ENCODE measurements at places on chromosomes 2 and 18.

- DNase-seq, result no peak
These were observed 68.6 kb downstream of the EXOC6B start for GRCh38 chr2:72757177-72757775.

DNA sequence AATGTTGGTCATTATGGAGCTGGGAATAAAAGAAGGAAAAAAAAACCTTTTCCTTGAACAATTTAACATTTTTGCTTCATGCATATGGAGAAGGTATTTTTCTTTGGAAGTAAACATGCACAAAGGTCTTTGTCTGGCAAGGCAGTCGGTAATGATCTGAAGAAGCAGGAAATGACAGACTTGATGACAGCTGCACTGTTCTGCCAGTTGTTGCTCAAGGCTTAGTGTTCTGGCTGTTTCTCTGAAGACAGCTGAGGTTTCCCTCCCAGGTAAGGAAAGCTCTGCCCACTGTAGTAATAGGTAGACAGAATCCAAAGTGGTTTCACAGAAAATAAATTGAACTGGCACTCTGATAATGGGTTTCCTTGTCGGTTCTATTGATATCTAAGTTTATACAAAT is 308.4 kb upstream of the GCFC2 start:
- DNase-seq, result no peak

- DNase-seq, result no peak
These were observed 96.8 kb downstream of the TAF4B start for GRCh38 chr18:26322890-26323653.

- no peak for DNase-seq
These were observed 1.2 kb downstream of the STK17B start for GRCh38 chr2:196170213-196170605.

DNA sequence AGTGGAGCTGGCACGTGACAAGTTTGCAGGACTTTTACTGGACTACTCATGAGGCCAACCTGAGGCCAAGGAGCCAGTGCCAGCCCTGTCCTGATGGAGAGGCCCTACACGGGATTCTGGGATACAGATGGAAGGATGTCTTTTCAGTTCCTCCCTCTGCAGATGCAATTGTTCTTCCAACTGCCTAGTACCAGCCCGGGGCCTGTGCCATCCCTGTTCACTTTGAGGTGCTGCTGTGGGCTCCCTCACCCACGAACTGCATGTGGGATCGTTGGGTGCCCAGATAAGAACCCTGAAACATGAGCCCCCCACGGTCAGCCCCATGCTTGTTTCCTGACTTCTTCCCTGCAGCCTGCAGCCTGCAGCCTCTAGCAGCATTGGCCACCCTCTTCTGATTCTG is 25.3 kb upstream of the LAPTM4A start:
- DNase-seq, result no peak

GRCh38 chr2:3236300-3237045 is 141.1 kb downstream of the EIPR1 start:
- DNase-seq, result no peak

DNA sequence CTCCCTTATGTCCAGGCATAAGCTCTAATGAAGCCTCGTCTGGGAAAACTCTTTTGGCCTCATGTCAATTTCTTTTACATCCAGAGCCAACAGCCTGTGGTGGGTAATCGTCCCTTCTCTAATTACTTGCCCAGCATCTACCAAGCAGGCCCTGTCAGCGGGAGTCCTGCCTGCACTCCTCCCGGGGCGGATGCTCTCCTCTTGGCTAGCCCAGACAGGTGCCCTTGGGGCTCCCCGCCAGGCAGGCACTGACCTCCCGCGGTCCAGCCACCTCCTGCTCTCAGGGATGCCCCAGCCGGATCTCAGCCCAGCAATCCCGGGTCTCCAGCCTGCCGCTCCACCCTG is 74.2 kb downstream of the NCAPH start:
- DNase-seq, result no peak

GRCh38 chr2:190367091-190367490 is 23.7 kb downstream of the INPP1 start:
- DNase-seq, result no peak

DNA sequence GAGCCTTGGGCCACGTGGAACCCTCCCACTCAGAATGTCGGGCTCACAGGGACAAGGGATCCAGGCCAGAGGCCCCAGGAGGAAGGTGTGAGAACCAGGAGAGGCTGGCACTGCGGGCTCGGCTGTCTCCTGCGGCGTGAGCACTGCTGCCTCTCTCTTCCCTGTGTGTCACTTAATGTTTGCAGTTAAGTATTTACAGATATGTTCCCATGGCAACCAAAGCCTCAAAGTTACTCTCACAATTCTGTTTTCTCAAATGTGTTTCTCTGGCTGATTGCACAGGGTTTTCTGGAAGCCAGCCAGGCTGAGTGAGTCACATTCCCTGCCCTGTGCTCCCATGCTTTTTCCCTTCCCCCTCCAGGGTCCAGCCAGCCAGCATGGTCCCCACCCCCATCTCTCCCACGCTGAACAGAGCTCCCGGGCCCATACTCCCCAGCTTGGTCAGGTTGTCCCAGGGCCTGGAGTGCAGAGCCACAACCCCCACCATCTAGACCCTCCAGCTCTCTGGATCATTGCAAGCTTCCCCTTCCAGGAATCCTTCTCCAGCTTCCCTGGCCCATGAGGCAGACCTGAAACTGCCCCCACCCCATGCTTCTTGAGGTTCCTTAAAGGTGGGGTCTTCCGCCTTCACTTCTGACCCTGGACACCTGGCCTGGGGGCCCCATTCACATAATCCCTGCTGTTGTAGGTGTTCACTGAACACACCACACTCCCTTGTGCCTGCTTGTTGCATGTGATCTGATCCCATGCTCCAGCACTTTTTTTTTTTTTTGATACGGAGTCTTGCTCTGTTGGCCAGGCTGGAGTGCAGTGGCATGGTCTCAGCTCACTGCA is 265.9 kb downstream of the CELF4 start:
- DNase-seq, result peak; percentile 68

DNA sequence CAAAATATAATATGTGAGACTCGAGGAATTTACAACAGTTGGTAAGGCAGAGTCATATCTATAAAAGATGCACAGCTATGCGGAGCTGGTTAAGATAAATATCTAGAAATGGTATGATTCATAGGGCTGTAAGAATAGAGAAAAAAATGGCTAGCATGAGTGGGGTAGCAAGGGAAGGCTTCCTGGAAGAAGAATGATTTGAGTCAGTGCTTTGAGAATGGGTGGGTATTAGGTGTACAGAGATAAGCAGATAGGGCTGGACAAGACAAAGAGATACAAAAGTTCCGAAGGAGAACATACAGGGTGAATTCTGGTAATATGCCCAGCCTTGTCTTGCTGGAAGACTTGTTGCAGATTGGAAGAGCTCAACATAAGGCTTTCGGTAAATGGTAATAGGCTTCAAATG is 291.5 kb upstream of the CCDC68 start:
- no peak for DNase-seq

DNA sequence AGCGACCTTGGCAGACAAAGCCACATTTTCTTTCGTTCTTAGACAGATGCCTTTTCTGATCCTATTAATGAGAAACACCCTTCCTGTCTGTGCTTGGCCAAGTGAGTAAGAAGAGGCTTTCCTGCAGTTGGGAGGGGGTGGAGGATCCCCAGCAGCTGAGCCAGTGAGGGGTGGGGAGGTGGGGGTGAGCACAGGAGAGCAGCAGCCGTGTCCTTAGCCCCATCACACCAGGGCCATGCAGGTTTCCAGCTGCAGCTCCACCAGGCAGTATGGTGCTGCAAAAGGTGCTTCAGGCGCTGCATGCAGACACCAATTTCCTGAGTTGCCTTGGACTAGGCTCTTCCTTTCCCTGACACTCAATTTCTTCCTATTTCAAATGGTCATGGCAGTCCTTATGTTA is 123.3 kb upstream of the SIX2 start:
- DNase-seq, result no peak

DNA sequence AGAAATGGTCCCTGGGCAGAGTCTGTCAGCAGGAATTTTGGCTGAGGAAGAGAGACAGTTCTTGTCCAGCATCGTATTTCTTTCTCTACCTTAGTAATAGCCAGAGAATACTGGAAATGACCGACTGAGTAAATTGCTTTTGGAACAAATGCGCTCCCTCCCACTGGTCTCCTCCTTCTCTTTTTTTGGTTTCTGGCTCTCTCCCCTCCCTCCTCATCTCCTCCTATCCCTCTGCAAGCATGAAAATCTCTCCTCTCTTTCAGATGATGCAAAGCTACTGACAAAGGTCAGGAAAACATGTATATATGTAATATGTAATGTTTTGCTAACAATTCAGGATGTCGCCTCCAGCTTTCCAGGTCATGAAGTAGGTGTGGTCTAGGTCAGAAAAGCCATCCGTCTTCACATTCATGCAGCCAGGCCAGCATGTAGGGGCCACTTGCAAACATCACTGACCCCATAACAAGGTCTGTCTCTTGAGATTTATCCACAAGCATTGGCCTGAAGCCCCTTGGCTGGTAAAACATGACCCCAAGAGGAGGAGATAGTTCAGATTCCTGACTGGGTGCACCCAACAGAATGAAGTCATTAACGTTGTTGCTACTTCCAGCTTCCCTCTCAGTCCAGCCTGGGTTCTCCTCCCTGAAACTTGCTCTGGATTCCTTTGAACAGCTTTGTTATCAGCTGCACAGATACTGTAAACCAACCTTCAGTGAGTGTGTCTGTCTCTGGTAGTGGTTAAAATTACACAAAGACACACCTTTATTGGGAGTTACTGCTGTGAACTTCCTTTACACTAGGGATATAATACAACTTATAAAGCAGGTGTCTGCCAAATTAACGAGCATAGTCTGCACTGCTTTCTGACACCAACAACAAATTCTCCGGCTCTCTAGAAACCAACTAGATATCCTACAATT is 864.4 kb upstream of the KLHL29 start:
- DNase-seq, result no peak

- DNase-seq, result no peak
These were observed 227.7 kb downstream of the GPD2 start for GRCh38 chr2:156663757-156664409.

DNA sequence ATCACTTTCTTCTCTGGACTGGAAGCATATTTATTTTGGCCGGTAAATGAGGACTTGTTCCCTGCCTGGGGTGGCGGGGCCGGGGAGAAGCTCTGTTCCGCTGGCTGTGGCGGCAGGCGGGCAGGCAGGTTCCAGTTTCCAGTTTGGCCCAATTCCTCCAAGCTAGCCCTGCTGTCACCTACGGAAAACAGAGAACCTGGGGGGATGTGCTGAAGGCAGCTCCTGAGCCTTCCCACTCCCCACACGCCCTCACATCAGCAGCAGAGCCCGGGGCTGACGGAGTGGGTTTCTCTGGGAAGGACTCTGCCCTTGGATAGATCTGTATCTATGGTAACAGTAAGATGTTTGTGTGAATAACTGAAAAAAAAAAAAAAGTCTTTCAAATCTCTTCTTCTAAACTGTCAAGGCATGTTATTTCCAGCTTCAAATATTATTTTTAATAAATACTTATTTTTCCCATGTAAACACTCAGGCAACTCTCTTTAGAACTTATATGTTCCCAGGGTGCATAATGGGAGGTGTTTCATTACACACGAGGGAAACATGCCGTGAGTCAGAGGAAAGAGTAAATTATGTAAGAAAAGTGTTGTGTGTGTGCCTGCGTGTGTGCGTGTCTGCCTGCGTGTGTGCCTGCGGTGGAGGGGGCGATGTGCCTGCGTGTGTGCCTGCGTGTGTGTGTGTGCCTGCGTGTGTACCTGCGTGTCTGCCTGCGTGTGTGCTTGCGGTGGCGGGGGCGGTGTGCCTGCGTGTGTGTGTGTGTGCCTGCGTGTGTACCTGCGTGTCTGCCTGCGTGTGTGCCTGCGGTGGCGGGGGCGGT is 116.1 kb upstream of the ZNF516 start:
- DNase-seq, result no peak

GRCh38 chr2:206820807-206821206 is 55.4 kb downstream of the FASTKD2 start:
- DNase-seq, result no peak

GRCh38 chr2:147101941-147102790 is 742.7 kb upstream of the ACVR2A start:
- no peak for DNase-seq

GRCh38 chr2:70926042-70926441 is 9.7 kb upstream of the ATP6V1B1 start:
- no peak for DNase-seq

DNA sequence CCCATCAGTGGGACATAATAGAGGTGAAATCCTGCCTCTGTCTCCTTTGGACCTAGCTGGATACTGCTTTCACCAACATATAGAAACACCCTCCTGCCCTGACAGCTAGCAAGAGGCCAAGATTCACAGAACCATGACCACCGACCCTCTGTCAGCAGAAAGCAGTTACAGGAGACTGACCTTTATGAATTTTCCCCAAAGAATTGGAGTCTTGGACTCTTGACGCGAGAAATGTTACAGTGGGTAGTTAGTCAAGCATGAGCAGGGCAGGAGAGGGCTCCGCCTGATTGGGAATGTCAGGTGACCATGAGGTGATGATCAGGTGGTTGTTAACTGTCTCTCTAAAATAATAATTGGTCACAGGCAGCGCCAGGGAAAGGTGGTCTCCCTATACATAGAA is 1002.3 kb downstream of the TDRD15 start:
- no peak for DNase-seq

DNA sequence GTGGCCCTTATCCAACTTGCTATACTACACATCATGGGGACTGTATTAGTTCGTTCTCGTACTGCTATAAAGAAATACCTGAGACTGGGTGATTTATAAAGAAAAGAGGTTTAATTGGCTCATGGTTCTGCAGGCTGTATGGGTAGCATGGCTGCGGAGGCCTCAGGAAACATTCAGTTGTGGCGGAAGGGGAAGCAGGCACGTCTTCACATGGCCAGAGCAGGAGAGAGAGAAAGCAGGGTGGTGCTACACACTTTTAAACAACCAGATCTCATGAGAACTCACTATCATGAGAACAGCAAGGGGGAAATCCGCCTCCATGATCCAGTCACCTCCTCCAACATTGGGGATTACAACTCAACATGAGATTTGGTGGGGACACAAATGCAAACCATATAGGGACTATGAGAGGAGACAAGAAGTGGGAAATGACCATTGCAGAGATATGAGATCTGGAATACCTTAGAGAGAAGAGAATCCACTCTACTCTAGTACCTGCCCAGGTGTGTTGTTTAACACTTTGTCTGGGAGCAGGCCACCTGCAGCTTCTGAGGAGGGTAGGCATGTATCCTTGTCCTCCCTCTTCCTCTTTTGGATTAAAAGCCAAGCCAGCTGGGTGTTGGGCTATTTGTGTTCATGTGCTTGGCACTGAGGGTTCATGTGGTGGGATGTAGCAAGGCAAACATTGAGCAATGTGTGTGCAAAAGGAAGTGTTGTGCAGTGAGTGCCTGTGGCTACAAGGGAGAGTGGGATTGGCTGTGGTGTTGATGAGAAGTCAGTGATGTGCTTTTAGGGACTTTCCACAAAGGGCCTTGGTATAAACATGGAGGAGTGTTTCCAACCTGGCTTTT is 22.8 kb downstream of the TTLL4 start:
- no peak for DNase-seq

- no peak for DNase-seq
These were observed 2.8 kb upstream of the CENPA start for GRCh38 chr2:26782876-26783704.

- DNase-seq, result no peak
These were observed 85.6 kb upstream of the SPTBN1 start for GRCh38 chr2:54370405-54371104.

DNA sequence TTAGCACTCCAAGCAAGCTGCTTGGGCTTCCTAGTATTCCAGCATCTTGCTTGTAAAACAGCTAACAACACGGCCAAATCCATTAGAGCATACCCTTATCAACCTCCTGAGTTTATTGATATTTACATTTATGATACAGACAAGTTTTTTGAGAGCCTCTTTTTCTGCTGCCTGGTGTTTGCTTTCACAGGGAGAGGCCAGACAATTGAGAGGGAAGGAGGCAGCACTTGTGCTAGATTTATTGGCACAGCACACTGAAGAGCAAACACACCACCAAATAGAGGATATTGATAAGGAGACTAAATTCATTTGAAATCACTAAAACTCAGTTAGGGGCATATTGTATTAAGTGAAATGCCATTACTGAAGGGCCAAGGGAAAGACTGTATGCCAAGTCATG is 1142.3 kb upstream of the FANCL start:
- DNase-seq, result peak; percentile 77

Data from NCI-H187 (cell line).